ENCODE measurements at places on chromosomes 5 and 9.
A peak's percentile ranks its signal among the peaks of the same experiment; 100 is the strongest.

- no peak for DNase-seq
Measured at GRCh38 chr9:133513214-133514100, 11.3 kb downstream of the MYMK start.

GRCh38 chr5:67013719-67014118 lies 182.9 kb downstream of the CD180 start:
- no peak for DNase-seq

DNA sequence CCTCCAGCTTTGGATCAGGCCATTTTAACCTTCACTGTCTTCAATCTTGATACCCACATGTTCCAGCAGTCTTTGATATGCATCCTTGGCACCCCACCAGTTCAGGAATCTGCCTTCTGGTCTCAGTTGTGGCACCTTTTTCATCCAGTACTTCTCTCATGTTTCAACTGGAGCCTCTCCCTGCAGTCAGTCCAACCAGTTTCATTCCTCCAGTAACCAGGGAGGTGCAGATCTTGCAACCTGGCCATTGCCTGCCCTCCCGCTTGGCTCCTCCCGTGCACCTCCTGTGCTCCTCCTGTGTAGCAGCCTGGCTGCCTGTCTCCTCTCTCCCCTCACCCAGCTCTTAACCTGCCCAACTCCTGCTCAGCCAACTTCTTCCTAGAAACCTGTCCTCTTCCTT lies 20.2 kb downstream of the FUBP3 start:
- no peak for DNase-seq

GRCh38 chr9:129580211-129580915 lies 40.5 kb downstream of the C9orf50 start:
- peak; percentile 73 for DNase-seq

DNA sequence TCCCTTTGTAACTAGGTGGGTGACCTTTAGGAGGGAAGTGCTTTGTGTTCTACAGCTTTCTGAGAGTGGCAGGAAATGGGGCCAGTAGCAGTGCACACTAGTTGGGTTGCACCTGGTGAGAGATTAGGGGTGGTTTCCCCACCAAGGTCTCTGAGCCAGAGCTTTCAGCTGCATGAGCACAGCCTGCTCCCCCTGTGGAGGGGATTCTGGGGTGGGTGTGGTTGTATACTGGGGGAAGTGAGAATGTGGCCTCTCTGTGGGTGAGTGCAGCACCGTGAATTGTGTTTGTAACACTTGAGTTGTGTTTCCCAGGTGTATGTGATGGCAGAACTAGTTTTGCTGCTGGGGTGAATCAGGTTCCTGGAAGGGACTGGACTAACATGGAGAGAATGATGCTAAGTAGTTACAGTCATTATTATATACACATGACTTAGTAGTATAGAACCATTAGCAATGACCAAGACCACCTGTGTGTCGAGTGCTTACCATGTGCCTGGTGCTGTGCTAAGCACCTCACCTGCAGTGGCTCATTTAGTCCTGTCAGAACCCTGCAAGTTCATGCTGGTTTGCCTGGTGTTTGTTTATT lies 11.8 kb upstream of the CXXC5 start:
- peak; percentile 79 for DNase-seq

DNA sequence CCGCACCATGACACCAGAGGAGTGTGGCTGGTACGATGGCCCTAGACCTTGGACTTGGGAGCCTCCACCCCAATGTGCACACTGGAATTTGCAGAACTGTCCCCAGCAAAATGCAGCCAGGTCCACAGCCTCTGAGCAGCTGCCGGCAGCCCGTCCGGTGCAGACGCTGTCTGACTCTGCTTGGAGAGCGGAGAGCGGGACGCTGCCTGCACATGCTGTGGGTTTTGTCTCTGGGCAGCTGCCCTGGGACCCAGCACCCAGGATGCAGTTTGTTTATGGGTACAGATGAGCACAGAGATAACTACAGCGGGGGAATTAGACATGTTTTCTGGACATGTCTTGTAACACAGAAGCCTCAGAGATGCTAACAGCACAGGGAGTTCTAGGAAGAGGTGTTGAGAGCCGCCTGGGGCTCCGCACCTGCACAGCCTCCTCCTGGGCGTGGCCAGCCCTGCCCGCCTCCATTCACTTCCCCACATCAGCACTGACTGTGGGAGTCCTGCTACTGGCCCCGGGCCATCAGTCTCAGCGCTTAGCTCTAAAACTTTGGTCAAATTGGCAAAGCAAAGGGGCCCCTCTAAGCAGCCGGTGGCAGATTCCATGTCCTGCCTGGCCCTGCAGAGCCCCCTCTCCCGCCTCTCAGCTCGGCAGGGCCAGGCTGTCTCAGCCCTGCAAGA lies 159.6 kb downstream of the IRX2 start:
- no peak for DNase-seq

GRCh38 chr5:161373345-161373707 lies 173.2 kb downstream of the GABRB2 start:
- DNase-seq, result no peak

GRCh38 chr5:5422819-5423515 lies 490 bp downstream of the ICE1 start:
- no peak for DNase-seq

DNA sequence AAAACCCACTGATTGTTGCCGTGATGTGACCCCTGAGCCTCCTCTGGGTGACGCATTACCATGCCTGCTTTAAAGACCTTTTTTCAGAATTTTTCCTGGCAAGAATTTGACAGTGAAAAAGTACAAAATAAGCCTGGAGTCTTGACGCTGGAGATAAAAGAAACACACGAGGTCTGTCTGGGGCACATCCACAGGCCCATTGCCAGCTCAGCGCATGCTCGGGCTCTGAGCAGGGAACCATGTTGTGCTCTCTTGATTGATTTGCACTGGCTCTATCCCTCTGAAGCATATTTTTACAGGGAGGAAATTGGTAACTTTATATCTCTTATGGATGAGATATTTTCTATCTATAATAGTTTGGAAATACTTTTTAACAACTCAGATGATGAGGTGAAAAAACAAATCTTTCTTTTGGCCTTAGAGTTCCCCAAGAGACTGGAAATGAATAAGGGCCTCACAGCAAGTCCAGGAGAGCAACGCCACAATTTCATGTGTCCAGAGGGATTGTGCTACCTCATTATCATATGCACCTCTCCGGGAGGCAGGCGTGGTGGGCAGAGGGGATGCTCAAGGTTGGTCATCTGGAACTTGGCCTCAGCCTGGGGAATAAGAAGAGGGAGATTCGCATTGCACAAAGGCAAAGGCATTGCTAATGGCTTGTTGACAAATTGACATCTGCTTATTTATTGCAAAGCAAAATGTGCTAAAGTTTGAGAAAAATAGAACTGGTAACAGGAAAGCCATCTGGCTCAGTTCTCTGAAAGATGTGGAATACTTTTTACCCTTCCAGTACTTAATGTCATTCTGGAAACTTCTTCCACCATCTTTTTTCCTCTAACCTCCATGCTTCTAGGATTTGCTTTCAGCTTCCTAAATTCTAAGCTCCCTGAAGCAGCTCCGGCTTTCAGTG lies 183.8 kb downstream of the PJA2 start:
- no peak for DNase-seq

DNA sequence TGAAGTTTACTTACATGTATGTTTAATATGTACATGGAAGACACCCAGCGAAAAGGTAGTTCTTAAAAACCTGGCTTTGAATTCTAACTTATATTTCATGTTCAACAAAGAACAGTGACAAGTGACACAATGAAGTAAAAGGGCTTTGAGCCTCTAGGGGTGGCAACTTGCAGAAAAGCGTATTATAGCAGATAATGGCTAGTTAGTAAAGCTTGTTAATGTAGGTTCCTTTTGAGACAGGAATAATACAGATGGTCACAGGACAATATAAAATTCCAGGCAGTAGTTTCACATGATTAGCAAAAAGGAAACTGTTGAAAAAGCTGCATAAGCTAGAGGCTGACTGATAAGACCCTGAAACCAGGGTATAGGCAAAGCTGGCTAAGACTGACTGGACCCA lies 132.4 kb upstream of the FTMT start:
- no peak for DNase-seq

DNA sequence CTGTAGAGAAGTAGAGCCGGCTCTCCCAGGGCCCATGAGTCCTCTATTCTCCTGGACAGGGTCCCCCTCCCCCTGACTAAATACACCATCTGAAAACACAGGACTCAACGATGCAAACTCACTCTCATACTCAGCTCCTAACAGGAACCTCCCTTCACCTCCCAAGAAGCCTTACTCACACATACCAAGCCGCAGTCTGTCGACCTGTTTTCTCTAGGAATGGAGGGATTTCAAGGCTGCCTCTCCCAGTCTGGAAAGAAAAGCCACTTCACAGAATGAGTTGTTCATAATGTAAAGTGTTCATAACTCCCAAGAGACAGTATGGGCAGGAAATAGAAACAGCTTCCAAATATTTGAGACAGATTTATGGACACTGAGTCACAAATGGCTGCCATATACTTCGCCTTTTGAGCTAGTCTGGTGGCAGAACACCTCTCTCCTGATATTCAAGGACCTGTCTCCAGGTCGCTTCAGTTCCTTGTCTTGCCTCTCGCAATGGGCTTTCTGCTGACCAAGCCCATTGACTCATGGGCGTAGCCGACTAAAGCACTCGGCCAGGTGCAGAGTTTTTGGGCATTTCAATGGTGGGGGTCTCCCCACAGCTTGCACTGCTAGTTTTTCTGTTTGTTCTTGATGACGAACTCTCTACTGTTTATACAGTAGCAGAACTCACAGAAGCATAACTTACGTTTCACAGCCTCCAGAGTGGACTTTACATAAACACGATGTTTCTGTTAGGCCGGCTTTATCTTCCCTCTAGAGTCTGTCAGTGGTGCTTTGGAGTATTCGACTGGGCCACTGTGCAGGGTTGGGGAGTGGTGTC lies 25.0 kb upstream of the IL17B start:
- no peak for DNase-seq

- no peak for DNase-seq
Measured at GRCh38 chr9:133787754-133788025, 49.5 kb upstream of the SARDH start.

- peak; percentile 36 for DNase-seq
Measured at GRCh38 chr9:114300846-114301797, 21.8 kb upstream of the ORM1 start.

DNA sequence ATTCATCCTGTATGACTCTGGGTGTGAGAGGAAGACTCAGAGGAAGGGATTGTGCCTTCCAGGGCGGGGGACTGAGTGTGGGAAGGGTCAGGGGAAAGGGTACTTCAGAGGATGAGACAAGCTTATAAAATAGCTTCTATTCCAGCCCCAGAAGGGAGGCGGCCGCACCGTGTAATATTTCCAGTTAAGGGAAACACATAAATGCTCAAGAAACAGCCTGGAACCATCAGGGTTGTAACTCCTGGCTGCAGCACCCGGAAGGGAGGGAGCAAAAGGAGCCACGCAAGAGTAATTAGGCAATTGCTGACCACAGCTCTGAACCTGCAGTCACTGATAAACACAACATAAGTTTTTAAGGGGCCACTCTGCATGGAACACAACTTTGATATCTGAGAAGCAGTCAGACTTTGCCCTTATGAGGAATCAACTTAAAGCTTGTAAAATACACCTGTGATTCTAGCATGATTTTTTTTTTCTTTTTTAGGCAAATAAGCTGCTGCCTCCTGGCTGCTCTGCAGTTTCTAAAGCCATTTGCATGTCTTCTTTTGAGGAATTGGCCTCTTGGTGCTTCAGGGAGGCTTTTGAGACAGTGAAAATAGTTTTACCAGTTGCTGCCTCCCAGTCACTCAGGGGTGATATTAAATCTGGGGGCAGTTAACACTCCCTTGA lies 382.7 kb downstream of the ENC1 start:
- DNase-seq, result no peak

DNA sequence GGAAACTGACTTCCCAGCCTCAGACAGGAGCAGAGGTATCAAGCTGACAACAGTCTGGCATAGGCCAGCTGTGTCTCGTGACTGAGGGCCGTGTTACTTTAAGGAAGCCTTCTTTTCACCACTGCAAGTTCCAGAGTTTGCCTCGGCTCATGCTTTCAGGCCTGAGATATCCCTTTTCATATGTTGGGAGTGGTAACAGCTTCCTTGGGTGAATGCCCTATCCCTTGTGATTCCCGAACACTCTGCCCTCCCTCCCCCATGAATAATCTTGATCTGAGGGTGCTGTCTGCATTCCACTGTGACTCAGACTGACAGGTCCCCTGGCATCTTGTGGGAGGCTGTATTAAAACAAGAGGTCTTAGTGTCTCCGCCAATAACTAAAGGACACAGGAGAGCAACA lies 49.7 kb upstream of the ARL15 start:
- no peak for DNase-seq

DNA sequence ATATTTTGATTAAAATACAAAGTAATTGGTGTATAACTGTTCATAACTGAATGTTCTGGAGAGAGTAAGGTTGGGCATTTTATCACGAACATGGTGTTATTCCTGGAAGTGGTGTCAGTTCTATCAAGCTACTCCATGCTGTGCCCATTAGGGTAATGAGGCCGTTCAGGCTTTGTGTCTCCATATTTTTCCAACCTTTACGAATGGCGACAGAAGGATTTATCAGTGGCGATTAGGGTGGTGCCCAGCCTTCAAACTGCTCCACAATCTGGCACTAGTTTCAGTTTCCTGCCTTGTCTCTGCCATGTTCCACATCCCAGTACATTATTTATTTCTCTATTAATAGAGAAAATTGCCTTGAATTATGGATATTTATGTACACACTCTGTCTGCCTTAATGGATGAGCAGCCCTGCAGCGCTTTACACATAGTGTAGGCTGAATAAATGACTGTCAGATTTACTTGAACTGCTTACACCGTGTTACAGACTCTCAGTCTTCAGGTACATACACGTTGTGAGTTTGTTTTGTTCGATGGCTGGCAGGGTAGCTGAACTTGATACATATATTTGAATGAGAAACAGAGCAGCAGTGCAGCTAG lies 23.9 kb upstream of the TMC1 start:
- DNase-seq, result no peak

DNA sequence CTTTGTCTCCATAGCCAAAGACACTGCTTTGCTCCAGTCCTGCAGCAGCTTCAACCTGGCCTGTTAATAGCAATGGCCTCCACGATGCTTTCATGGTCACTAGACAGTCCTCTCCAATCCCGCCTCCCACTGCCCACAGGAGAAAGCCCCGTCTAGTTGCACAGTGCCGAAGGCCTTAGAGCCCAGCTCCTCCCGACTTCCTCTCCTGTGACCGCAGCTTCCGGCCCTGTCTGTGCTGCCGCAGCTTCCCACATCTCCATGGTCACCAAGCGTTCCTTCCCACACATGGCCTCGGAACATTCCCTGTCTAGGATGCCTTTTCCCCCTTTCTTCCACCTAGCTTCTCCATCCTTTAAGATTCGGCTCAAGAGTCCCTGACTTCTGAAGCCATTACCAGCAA lies 23.4 kb downstream of the PCA3 start:
- DNase-seq, result no peak

GRCh38 chr5:159155960-159156359 lies 53.4 kb downstream of the RNF145 start:
- DNase-seq, result no peak

DNA sequence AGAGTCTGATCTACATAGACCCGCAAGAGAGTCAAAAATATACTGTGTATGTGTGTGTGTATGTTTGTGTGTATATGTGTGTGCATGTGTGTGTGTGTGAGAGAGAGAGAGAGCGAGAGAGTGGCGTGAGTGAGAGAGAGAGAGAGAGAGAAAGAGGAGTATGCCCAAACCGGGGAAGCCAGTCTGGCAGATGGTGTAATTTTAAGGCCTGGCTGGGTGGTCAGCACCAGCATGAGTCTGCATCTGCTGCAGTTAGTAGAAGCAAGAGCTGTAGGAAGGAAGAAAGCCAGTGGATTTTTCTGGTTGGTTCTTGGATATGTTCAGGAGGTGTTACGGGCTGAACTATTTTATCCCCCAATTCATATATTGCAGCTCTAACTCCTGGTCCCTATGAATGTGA lies 75.2 kb downstream of the ACTBL2 start:
- no peak for DNase-seq

GRCh38 chr5:176747670-176748072 lies 62.7 kb upstream of the UNC5A start:
- DNase-seq, result no peak

All from activated effector memory CD4-positive, alpha-beta T cell treated with anti-CD3 and anti-CD28 coated beads, Interleukin-2, amount 50 U/mL, for 16 hours (primary cell).